ENCODE measurements at places on chromosomes 2 and 18.

DNA sequence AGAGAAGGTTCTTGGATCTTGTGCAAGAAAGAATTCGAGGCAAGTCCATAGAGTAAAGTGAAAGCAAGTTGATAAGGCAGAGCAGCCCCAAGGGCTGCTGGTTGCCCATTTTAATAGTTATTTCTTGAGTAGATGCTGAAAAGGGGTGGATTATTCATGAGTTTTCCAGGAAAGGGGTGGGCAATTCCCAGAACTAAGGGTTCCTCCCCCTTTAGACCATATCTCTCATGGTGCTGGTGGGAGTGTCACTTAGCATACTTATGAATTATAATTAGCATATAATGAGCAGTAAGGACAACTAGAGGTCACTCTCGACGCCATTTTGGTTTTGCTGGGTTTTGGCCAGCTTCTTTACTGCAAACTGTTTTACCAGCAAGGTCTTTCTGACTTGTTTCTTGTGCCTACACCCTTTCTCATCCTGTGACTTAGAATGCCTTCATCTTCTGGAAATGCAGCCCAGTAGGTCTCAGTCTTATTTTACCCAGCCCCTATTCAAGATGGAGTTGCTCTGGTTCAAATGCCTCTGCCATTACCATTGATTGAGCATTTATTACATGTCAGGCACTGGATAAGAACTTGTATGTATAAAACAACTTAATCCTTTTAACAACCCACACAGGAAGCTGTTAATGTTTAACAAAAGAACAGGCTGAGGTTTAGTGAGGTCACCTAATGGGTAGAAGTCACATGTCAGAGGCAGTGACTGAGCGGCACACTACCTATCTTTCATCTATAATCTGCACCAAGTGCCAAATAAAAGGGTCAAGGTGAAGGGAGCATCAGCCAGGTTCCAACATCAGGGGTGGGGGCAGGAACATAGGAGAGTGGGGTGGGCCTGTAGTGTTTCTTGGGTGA lies 250.9 kb downstream of the ICOS start:
- no peak for DNase-seq

DNA sequence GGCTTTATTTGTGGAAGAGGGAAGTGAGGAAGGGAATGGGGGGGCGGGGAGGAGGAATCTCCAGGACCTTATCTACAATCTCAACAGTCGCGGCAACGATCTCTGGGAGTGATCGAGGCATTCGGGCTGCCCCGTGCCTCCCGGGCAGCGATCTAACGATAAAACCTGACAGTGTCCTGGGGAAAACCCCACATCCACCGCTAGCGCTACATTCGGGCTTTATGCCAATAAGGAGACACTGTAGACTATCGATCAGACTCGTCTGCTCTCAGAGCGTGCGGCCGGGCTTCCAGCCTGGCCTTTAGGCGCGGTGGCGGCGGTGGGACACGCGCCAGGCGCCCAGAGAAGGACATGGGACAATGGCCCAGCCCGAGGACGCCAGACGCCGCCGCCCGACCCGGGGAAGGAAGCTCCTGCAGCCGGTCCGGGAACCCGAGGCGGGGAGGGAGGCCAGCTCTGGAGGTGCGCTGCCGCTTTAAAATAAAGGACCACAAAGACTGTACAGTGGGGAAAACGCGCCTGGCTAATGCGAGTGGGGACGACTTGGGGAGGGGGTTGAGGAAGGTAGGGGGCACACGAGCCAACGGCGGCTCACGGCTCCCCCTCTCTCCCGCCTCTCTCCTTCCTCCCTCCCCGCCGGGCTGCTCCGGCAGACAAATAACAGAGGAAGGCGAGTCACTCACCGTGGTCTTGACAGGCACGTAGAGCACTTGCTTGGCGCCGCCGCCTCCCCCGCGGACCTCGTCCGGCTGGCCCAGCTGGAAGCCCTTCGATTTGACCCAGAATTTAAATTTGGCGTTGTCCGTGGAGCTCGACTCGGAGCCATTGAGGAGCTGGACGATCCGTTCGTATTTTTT lies 2.2 kb downstream of the NOL4 start:
- no peak for DNase-seq

DNA sequence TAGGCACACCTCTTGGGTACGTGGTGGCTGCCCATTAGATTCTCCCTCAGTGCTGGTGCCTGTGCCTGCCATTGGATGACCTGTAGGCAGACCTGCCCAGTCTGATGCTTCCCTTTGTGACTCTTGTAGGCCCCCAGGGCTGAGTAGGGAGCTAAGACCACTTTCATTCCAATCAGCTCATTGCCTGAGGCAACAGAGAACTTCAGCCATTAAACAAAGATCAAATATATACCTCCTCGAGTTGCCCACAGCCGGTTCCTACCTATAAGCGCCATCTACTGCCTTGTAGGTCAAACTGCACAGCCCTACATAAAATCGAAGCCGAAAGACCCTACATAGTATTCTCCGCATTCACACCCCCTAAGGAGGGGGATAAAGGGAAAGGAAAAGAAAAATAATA lies 184.6 kb downstream of the ETAA1 start:
- no peak for DNase-seq

DNA sequence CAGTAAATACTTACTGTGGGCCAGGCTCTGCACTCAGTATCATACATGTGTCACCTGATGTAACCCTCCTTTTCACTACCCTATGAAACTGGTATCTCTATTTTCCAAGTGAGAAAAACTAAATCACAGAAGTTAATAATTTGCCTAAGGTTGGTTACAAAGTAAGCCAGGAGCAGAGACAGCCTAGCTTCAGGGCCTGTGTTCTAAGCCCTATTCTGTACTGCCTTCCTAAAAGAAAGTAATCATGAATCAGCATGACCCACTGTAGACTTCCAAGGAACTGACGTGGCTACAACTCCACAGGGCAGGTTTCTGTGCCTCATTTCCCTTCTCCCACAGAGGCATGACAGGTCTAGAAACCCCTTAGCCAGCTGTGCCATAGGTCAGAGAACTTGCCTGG lies 14.3 kb downstream of the ZNF142 start:
- DNase-seq: no peak

DNA sequence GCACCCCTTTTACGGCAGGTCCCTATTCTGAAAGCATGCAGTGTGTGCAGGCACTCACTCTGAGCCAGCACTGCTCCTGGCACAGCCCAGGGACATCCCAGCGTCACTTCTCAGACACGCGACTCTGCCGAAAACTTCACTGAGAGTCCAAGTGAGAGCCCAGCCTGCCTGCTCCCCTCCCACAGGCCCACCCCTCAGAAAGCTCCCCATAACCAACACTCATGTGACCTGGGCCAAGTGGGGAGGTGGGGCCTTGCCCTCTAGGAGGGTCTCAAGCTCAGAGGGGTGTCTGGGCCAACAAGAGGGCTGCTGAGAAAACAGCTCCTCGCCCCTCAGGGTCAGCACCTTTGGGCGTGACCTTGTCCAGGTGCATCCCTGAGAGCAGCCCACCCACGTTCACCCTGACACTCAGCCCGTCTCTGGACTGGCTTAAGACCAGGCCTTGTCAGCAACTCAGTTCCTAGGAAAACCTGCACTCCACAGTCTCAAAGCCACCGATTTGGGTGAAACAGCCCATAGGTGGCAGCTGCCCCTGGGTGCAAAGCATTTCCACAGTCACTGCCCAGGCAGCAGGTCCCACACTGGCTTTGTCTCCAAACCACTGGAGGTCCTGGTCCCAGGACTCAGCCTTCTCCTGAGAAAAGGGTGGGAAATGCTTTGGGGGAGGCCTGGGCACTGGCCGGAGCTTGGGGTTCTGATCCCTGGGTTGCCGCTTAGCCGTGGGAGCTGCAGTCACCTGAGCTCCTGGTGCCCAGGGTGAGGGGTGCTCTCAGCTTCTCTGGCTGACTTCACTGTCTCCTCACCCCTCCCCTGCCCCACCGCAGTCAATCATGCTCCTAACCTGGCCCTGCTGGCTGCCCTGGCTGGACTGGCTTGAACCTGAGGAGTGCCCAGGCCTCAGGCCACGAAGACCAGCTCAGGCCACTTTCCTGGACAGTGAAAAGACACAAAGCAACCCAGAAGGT lies 209.6 kb downstream of the HDAC4 start:
- DNase-seq: no peak

DNA sequence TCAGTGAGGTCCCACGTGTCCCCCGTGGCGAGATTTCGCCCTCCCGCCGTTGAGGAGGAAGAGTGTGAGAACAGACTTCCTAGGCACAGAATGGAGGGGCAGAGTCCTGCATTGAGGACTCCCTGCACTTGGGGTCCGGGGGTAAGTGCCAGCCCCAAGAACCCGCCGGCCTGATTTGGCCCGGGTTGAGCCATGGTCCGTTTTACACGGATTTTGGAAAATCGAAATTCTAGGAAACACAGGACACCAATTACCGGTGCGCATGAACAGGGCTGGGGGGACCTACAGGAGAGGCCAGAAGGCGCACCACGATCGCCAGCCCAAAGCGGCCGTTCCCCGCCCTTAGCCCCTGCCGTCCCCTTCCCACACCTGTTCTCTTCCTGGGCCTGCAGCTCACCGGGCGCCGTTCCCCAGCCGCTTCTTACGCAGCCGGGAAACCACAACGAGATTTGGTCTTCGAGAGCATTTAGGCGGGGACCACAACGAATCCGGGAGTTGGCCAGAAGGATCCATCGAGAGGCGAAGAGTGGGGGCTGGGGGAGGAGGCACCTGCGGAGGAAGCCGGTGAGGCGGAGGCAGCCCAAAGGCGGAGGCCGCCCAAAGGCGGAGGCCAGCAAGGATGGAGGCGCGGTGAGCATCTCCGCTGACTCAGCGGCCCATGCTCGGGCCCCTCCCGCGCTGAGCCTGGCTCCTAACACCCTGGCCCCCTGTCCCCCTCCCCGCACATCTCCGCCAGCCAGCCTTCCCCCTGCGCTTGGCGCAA lies 464 bp upstream of the TLX2 start:
- no peak for DNase-seq

- DNase-seq: no peak
Observed at GRCh38 chr18:48137374-48138081, 207.1 kb upstream of the SMAD2 start.

- DNase-seq: no peak
Observed at GRCh38 chr2:39281391-39281790, 37.6 kb upstream of the CDKL4 start.

DNA sequence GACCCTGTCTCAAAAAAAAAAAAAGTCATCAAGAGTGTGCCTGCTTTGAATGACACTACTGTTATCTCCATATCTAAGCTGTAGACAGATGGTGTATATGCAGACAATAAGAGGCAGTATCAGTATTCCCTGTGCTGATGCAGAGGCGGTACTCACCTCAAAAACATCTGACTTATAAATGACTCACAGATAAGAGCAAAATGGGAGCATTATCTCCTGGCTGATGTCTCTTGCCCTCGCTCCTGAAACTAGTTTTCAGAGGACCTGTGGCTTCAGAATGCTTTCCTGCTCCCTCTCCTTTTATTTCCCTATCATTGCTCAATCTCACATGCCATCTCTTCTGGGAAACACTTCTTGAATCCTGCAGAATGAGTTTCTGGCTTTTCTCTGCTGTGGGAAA lies 289.6 kb downstream of the PTPRM start:
- DNase-seq: no peak

GRCh38 chr2:221555494-221555846 lies 16.6 kb downstream of the EPHA4 start:
- no peak for DNase-seq

GRCh38 chr2:181459621-181460021 lies 2.4 kb downstream of the ITGA4 start:
- no peak for DNase-seq

DNA sequence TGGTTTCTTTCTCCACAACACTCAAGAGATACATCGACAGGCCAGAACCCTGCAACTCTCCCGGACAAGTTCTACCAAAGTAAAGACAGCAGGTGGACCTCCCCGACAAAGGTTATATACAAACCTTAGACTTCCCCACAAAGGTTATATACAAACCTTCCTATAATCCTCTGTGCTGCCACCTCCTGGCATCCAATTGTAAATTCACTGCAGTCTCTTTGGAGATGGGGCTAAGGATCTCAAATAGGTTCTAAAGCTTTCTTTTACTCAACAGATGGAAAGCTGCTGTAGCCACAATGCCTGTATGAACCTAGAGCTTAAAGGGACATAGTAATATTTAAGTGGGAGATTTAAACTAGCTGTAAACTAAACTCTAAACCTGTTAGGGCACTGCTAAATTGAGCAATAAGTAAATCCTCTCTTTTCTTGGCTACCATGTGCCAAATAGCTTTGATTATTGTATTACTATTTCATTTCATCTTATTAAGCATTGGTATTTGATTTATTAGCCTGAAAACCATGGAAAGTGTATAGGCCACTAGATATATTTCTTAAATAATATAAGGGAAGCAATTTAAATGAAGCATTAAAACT lies 9.8 kb upstream of the MREG start:
- DNase-seq: peak; percentile 48

GRCh38 chr2:26617588-26618083 lies 23.5 kb downstream of the CIB4 start:
- peak; percentile 93 for DNase-seq

DNA sequence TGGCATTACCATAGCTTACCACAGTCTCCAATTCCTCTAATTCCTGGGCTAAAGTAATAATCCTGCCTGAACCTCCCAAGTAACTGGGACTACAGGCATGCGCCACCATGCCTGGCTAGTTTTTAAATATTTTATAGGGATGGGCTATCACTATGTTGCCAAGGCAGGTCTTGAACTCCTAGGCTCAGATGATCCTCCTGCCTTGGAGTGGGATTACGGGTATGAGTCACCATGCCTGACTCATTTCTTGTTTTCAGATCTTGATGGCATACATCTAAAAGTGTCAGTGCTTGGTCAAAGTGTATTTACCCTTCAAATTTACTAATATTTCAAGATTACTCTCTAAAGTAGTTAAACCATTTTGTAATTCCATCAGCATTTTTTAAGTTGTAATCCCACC lies 9.4 kb upstream of the SOCS6 start:
- no peak for DNase-seq

- no peak for DNase-seq
Observed at GRCh38 chr2:48756289-48756688, 765 bp upstream of the LHCGR start.

- no peak for DNase-seq
Observed at GRCh38 chr2:77521931-77522470, at the start of gene LRRTM4. Gene LRRTM4, minus strand, starts transcription at chr2:77522376.

DNA sequence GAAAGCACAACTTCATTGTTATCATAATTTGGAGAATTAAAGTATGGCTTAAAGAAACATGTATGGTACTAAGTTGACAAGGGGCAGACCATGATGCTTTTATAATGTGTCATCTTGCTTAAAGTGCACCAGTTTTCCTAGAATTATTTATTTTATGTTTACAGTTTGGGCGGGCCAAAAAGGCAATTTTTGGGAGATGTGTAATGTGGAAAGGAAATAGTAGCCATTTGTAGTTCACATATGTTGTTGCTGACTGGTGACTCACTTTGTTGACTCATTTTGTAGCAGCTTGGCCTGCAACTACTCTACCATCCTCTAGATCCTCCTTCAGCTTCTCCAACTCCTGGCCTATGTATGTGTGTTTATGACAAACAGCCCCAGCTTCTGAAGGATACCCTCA lies 7.7 kb downstream of the ZSCAN30 start:
- no peak for DNase-seq

DNA sequence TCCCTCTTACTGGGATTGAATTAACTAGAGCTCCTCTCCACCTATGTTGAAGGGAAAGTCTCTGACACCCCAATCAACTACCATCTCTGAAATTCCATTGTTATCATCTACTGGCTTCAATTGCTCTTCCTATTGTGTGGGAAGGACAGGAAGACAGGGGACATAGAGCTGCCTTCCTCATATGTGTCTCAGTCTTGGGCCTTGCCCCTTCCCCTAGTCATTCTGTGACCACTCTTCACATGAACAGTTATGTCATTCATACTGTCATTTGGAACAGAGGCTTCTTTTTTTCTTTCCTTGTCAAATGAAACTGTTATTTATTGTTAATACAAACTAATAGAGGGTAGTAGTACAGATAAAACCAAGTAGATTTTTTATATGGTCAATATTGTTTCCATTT lies 69.6 kb upstream of the EMILIN2 start:
- no peak for DNase-seq

Measured in D721Med (cell line).